Psoas muscle (tissue), 8 donors: ENCODE measurements at places on chromosomes 2 and 18. TPM values are rescaled to one million over a fixed set of nuclear protein-coding genes. Genes with fewer than 3 reads are reported as not detected.

The GNLY gene
- polyA plus RNA-seq = 4.9 TPM

The RAB17 gene
- polyA plus RNA-seq = 1.3 TPM

The TNFRSF11A gene
- 0.12 TPM for polyA plus RNA-seq

The DYNAP gene
- not detected for polyA plus RNA-seq

The LCT gene
- polyA plus RNA-seq = not detected

The MOGAT1 gene
- polyA plus RNA-seq = not detected

The RGPD3 gene
- polyA plus RNA-seq = 0.09 TPM
